Central memory CD4-positive, alpha-beta T cell (primary cell): ENCODE measurements at places on chromosomes 6 and 20.

GRCh38 chr20:35468671-35469334, 13.4 kb downstream of the CEP250 start:
- no peak for DNase-seq

DNA sequence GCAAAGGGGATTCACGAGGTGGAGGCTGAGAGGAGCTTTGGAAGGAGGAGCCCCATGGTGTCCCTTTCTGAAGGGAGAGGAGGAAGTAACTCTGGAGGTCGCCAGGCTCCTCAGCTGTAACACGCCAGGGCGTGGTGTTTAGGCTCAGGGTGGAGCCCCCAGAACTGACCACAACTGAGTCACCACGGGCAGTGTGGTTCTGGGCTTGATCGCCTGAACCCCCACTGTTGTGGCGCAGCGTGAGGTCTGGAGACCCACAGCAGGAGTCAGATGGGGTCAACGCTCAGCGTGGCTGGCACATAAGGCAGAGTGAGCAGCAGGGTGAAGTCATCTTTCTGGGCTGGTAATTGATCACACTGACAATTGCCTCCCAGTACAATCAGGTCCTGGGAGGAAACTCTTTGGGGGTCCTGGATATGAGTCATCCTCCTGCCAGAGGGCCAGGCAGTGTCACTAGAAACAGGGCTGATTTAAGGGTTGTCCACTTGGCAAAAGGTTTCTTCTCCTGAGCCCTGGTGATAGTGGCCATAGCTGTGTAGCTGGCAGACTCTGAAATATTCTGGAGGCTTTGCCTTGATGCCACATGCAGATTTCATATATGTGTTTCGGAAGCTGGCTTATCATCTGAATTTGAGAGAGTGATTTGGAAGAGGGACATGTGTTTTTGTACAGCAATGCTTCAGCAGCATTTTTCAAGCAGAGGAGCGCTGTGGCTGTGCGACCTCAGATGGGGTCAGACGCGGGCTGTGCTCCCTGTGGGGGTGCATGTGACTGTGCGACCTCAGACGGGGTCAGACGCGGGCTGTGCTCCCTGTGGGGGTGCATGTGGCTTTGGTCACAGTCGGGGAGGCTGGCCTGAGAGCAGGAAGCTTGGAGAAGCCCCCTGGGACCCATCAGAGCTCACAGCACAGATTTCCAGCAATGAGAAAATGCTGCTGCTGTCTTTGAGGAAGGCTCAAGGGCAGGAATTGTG, 50.0 kb downstream of the SYNJ2 start:
- DNase-seq = no peak

GRCh38 chr6:159988983-159989454, 20.1 kb downstream of the IGF2R start:
- no peak for DNase-seq

GRCh38 chr6:154878871-154879491, 116.1 kb upstream of the TIAM2 start:
- DNase-seq = no peak

DNA sequence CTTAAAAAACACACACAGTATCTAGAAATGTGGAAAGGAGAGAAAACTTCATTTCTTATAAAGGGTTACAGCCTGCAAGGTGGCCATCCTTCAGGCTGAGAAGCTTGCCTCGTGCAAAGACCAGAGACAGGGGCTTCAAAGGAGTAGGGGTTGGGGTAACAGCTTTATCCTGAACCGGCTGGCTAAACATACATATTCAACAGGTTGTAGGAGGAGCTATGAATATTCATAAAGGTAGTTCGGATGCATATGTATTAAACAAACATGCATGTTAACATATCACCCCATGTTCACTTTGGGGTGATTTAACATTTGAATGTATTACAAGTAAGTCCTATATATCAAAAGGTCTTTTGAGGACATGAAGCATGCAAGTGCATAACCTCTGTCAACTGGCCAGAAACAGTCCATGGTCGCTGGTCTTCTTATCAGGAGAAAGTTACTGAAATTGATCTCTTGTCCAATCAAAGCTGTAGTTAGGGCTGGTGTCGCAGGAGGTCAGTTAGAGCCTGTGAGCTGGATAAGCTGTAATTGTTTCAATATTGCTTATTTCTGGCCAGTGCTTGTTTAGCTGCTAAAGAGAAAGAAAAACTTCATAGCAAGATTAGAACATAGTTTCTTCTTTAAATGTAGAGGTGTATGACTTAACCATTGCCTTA, 2.3 kb upstream of the STMND1 start:
- DNase-seq = no peak

DNA sequence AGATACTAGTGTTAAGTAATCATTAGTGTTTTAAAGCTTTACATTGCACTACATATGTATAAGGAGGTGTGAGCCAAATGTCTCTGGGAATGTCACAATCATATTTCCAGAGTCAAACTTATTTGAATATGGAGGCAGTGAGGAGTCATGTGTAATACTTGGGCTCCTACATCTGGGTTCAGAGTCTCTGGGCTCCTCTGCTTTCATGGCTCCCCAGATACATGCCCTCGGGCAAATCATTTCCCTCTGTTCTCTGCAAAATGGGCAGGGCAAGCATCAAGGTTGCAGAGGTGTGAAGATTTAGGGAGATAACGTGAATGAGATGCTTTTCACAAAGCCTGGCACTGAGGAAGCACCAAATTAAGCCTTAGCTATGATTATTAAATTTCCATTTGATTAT, 138.3 kb upstream of the SGK1 start:
- peak; percentile 42 for DNase-seq

- DNase-seq = no peak
Measured at GRCh38 chr6:2589171-2589661, 161.5 kb downstream of the MYLK4 start.

- no peak for DNase-seq
Measured at GRCh38 chr6:40498148-40498547, 89.0 kb downstream of the LRFN2 start.
